ENCODE measurements at places on chromosomes 7 and 10.

DNA sequence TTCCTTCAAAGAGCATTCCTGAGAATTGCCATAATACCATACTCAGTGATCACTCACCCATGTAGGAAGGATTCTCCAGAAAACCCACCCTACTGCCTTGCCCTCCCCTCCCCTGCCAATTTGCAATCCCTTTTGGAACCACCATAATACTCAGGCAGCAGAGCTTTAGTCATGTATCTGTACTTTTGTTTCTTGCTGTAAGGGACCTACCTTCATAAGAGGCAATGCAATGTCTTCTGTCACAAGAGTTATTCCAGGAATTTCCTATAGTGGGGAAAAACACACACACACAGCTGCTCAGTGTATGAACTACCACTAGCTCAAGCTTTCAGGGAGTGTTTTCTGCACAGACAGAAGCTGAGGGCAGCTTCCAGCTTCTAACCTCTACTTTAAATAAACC is 67.0 kb downstream of the GSAP start:
- DNase-seq: no peak

DNA sequence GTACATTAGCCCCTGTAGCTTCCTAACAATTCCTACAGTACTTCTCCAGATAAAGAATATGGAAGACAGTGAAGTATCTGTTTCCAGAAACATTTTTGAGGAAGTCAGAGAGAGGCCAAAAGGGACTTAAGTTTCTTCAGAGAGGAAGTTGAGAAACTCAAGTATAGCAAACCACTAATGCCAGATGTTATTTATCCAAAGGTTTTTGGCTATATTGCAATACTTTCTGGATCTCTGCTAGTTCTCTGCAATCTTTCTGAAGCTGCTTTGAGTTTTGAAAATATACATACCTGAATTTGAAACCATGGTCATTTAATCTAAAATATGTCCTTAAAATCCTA is 64.7 kb downstream of the BICC1 start:
- DNase-seq: peak; percentile 73

DNA sequence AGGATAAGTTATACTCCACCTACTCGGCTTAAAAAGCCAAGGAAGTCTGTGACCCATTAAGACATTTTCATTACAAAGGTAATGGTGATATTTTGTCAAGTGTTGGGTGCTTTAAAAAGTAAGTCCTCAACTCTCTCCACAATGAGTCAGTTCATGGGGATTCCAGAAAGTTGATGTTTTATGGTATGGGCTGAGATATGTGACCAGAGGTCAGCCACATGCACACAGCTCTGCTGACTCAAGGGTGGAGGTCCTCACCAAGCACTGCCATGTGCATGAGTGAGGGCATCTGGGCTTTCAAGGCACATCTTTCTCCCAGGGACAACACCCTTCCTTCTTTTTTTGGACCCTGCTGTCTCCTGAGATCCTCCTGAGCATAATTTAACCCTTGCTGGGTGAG is 292.9 kb downstream of the PTEN start:
- peak; percentile 92 for DNase-seq

DNA sequence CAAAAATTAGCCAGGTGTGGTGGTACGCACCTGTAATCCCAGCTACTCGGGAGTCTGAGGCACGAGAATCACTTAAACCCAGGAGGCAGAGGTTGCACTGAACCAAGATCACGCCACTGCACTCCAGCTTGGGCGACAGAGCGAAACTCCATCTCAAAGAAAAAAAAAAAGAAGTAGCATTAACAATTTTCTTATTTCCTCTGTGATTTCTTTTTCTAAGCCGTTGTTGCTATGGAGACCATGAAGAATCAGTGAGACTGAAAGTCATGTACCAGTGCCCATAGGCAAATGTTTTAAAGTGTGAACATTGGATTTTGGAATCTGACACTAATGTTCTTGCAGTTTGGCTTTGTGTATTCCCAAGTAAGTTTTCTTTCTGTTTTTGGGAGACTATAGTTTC is 18.4 kb upstream of the MAP3K8 start:
- no peak for DNase-seq
